Jurkat, Clone E6-1 (cell line): ENCODE measurements at places on chromosomes 2 and 18.

GRCh38 chr2:240873805-240874714, 5.4 kb downstream of the AGXT start:
- no peak for DNase-seq

GRCh38 chr2:229101314-229101713, 169.8 kb downstream of the PID1 start:
- no peak for DNase-seq

- no peak for DNase-seq
Observed at GRCh38 chr2:241846406-241846805, 12.3 kb downstream of the PDCD1 start.

GRCh38 chr2:144498277-144498676, 21.6 kb downstream of the ZEB2 start:
- DNase-seq = no peak

DNA sequence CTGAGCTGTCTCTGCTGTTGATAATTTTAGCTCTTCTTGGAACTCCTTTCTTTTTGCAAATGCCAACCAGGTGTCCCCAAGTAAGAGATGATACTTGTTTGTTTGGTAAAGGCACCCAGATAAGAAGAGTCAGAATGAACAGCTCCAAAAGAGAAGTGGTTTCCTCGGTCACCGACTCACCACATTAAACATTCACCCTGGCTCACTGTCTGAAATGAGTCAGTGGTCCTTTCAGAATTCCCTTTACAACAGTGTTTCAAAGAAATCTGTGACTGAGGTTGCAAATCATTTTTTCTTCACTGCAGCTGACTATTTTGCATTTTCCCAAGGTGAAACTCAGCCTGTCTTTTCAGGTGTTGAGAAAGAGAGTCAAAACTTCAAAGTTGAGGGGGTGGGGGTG, 16.2 kb upstream of the CXCR4 start:
- DNase-seq = peak; percentile 88

- no peak for DNase-seq
Observed at GRCh38 chr2:172516299-172516698, 39.6 kb upstream of the PDK1 start.

DNA sequence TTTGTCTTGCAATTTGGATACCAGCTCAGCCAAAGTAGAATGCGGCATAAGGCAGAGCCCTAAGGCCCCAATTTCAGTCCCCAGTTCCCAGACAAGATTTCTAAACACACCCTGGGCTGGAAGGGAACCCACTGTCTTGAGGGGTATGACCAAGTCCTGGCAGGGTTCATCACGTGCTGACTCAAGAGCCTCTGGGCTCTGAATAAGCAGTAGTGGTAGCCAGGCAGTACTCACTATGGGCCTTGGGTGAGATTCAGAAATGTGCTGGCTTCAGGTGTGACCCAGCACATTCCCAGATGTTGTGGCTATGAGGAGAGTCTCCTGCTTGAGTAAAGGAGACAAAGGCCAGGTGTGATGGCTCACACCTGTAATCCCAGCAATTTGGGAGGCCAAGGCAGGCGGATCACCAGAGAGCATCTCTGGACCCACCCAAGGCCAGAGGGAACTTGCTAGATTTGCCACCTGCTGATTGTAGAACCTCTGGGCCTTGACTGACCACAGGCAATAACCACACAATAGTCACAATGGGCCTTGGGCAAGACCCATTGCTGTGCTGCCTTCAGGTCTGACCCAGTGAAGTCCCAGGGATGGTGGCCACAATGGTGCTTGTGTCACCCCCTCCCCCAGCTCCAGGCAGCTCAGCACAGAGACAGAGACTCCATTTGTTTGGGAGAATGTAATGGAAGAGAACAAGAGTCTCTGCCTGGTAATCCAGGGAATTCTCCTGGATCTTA, 74.9 kb downstream of the ATL2 start:
- DNase-seq = no peak

GRCh38 chr2:177579486-177580036, 187.0 kb downstream of the AGPS start:
- no peak for DNase-seq

- no peak for DNase-seq
Observed at GRCh38 chr2:30162806-30163205, 16.0 kb downstream of the YPEL5 start.

GRCh38 chr2:232030229-232030628, 68.7 kb downstream of the DIS3L2 start:
- DNase-seq = no peak

- DNase-seq = no peak
Observed at GRCh38 chr2:191612496-191612895, 65.4 kb upstream of the NABP1 start.

GRCh38 chr2:59892398-59892797, 661.1 kb downstream of the BCL11A start:
- DNase-seq = no peak

- no peak for DNase-seq
Observed at GRCh38 chr18:50788284-50788683, 31.5 kb downstream of the MRO start.

- no peak for DNase-seq
Observed at GRCh38 chr2:86022661-86023365, 82.9 kb downstream of the POLR1A start.

DNA sequence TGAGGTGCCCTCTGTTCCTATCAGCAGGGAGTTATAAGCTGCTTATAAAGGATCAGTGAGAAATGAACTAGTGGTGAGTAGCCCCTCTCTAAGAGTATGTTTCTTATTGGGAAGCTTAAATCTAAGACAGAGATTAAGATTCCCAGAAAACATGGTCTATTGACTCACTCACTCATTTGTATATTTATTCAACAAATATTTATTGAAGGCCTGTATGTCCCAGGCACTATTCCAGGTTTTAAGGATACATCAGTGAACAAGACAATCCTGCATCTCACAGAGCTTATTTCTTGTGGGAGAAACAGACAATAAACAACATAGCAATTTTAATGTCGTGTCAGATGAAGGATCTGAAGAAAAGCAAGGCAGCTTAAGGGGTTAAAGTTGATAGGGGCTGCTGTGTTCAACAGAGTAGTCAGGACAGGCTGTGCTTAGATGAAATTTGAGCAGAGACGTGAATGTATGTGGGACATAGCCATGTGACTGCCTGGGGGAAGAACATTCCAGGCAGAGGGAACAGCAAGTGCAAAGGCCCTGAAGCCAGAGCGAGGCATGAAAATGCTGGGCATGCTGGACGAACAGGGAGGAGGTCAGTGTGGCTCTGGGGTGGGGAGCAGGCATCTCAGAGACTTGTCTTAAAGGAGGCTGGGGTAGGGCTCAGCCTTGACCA, 14.8 kb upstream of the PSD4 start:
- no peak for DNase-seq

DNA sequence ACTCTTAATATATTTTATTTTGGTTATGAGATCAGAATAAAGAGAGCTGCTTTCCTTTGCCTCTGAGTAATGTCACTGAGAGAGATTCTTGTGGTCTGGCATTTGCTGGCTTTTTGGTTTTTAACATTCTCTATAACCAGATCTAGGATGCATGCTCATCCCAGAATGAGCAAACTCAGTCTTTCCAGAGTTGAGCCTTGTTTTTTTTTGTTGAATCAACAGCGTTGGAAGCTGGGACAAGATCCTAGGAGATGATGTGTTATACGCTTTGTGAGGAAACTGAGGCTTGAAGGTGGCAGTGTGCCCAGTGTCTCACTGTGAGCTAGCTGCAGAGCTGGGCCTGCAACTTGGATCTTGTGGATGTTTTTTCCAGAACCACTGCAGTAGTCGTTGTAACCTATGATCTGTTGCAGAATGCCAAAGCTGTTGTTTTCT, 19.5 kb downstream of the MYO1B start:
- DNase-seq = no peak

DNA sequence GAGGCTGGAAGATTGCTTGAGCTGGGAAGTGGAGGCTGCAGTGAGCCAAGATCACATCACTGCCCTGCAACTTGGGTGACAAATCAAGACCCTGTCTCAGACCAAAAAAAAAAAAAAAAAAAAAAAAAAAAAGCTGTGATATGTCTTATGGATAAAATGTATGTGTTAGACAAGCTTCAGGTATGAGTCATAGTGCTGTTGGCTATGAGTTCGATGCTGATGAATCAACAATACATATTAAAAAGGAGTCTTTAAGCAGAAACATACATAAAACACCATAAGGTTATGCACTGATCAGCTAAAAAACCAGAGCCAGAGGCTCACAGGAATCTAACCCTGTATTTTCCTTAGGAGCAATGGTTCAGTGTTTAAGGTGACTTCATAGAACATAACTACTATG, 332.3 kb downstream of the NCKAP5 start:
- no peak for DNase-seq

GRCh38 chr2:198036029-198036879, 231.9 kb downstream of the PLCL1 start:
- no peak for DNase-seq

- DNase-seq = no peak
Observed at GRCh38 chr2:56784046-56784445, 600.3 kb downstream of the CCDC85A start.
